ENCODE measurements at places on chromosomes 11 and 22.
A peak's percentile ranks its signal among the peaks of the same experiment; 100 is the strongest.

DNA sequence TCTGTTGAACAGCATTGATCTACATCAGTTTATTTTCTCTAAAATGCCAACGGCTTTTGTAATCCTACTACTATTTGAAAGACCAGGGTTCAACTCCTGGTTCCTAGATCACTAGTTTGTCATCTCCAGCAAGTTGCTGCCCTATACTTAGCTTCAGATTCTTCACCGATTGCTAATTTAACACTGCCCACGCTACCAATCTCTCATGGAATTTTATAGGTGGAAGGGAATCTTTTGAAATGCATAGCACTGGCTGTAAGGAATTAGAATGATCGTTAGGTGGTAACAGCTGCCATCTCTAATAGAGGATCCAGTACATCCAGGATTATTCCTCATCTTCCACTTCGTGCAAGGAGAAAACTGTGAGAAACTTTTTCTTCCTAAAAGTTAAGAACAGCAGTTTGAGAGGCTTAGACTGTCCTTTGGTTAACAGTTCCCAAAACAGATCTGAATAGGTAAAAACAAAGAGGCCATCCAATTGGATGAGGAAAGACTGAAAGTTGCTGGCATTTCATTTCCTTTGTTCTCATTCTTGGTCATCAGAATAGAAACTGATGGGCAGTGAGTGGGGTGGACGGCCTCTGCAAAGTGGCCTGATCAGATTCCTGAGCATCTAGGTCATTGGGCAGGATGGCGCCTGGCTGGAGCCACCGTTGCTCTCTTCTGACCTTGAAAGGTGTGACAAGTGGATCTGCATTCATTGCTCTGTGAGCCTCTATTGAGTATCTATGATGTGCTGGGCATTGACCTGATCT lies 236.3 kb upstream of the SORL1-AS1 start:
- no peak for DNase-seq

DNA sequence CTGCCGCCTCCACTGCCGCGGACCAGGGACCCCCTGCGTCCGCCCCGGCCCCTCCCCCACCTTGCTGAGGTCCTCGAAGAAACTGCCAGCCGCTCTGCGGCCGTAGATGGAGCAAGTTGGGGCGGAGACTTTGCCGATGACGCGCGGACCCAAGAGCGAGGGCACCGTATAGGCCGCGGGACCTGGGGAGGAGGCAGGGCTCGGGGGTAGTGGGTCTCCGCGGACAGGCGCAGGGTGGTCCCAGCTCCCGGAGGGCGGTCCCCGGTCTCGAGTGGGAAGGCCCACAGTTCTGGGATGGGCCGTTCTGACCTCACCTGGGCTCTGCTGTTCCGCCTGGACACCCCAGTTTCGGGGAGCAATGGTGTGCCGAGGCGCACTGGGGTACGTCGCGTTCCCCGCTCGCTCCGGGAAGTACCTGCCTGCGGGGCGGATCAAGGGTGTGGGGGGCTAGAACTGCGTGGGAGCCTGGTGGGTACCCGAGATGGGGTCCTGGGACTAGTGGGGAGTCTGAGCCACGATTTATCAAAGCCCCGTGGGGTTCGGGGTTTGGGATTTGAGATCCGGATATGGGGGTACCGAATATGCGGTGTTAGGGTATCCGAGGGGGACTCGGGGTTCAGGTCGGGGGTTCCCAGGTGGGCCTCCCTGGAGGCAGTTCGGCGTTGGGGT lies 1.2 kb upstream of the TYMP start:
- DNase-seq: peak; percentile 79

- no peak for DNase-seq
Measured at GRCh38 chr11:70472240-70472639, 73.9 kb downstream of the CTTN start.

- DNase-seq: no peak
Measured at GRCh38 chr11:1761857-1762536, 1.7 kb downstream of the CTSD start.

- DNase-seq: no peak
Measured at GRCh38 chr22:50469377-50470305, 5.2 kb downstream of the SBF1 start.

DNA sequence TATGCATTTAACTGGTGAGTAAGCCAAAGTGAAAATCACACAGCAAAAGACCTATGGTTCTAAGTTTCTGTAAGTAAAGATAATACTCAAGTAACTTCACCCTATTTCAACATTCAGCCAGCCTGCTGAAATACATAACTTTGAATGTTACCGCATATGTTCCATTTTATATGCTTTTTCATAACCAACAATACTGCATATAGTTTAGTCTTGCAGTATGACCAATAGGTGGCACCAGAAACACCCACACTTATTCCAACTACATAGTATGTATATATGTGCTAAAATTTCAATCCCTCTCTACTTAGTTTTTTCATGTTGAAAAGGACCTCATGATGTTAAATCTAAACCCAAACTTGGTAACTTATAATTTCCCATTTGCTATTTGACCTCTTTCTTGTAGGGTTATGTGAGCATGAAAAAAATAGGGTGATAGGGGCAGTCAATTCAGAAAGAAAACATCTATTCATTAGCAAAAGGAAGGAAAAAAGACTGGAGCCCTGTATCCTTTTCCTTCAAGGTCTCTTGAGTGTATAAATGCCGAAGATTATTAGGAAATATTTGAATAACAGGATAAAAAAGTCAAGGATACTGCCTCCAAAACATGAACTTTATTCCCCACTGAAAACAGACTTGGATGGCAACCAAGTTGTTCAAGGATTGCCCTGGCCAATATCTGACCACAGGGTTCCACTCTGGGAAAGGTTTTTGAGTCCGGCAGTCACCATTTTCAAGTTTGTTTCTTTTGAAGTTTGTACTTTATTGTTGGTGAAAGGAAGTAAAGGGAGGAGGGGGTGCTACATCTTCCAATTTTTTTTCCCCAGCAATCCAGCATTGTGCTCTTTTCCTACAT lies 23.8 kb upstream of the FZD4 start:
- DNase-seq: no peak

- no peak for DNase-seq
Measured at GRCh38 chr11:75283391-75283931, 42.9 kb downstream of the TPBGL start.

Measured in AG20443 (cell line).